AG09309 (cell line): ENCODE measurements at places on chromosomes 2 and 18.

DNA sequence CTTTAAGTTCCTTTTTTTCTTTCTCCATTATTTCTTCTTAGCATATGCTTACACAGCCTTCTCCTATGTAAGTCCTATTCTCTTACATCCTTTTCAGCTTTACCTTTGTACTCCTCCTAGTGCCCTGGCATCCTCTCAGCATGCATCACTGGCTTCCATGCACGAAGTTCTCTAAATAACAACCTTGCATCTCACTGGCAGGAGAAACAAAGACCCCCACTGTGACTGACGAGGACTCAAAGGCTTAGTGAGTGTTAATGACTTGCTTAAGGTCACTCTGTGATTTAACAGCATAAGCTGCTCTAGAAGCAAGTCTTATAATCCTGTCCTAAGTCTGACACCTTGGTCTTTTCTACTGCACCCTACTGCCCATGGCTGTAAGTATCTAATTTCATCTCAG is 1236.0 kb upstream of the CELF4 start:
- DNase-seq: no peak

DNA sequence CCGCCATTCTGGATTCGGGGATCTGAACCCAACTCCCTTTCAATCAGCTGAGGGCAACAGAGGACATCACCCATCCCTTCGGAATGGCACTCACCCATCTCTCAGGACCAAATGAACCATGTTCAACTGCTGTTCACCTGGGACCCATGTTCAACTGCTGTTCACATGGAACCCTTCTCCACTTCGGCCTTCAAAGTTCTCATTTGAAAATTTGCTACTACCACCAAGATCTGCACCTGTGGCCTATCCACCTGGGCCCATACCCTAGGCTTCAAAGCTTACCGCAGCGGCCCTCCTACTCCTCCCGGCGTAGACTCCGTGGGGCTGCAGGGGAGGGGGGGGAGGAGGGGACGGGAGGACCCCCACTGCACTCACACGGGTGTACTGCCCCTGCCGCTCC is 119.2 kb upstream of the ANKRD30BL start:
- no peak for DNase-seq

DNA sequence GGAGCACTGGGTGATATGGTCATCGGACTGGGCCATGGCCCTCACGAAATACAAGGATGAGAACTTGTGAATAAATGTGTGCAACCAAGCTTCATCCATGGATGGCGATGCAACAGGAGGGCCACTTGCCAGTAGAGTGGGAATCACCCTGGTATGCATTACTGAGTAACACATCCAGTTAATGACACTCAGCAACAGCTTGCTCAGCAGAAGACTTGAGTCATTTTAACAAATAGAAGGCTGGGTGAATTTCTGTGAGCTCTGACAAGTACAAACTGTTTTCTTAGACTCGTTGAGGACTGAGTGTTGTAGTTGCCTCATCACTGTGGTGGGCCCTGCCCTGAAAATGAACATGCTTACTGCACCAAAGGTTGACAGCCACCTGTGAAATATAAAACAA is 221.6 kb downstream of the NCKAP5 start:
- DNase-seq: peak; percentile 78

DNA sequence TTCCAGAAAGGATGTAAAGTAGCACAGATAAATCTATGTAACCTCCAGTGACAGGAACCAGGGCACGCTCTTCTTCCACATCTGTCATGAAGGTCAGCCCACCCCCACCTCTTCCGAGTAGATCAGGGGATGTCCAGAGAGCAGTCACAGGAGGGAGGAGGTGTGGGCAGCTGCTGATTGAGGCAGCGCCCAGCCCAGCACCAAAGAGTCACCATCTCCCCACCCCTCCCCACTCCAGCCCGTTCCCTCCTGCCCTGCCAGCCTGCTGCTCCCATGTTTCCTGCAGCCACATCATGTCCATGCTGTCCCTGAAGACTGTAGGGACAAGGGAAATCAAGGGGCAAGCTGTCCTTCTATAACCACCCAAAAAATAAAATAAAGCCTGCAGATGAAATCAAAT is 269.8 kb downstream of the BCL11A start:
- no peak for DNase-seq

- DNase-seq: no peak
Measured at GRCh38 chr2:29351248-29351647, 236.0 kb downstream of the CLIP4 start.

DNA sequence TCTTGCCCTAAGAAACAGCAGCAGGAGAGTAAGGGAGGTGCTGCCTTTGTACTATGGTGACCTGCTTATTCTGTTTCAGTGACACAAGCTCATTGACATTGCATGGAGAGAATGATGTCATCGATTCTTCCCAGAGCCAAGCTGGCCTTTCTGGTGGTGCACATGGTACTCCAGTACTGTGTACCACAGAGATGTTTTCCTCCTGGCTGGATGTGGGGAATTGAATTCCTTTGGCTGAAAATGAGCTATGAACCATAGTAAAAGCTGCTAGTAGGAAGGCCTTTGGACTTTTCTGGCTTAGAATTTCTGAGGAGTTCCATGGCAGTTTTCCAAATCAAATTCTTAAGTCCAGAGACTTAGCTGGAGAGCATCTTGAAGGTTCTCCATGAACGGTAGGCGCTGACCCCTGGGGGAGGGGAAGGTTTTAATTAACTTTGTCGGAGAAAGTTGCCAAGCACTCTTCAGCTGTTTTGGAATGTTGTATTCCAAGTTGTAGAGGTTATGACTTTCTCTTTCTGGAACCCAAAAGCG is 17.1 kb upstream of the B3GNT2 start:
- DNase-seq: peak; percentile 20

- DNase-seq: no peak
Measured at GRCh38 chr2:26519396-26520147, 41.6 kb upstream of the OTOF start.

DNA sequence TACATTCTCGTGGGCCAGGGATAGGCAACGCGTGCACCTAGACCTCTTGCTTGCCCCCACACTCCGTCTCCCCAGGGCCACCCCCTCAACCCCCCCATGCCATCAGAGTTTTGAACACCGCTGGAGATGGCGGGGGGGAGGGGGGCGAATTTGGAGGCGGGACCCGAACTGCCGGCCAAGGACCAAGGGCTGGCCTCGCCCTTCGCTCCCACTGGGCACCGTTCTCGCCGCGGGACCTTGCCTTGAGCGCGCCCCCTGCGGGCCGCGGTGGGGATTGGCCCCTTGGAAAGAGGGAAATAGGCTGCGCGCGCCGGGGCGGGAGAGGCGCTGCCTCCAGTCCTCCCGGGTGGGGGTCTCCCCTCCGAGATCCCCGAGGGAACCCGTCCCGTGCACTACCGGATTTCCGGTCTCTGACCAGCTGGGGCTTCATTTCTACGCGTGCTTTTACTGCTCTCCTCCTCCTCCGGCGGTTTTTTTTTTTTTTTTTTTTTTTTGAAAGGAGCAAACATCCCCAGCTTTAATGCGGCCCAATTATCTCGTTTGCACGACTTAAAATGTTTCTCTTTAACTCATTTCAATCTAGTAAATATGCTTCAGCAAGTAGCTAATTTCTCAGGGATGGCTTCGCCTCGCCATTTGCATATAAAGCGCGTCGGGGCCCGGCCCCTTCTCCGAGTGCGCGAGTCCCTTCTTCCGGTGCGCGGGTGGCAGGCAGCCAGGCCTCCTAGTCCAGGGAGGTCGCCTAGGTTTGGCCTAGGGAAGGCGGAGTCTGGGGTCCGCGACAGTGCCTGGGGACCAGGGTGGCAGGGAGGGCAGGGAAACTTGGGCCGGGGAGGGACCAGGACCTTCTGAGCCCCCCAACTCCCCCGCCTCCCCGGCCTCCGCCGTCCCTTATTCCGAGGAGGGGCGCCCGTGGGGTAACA is 10.0 kb upstream of the GBX2 start:
- no peak for DNase-seq

- DNase-seq: no peak
Measured at GRCh38 chr18:26051843-26052242, 38.6 kb downstream of the SS18 start.

DNA sequence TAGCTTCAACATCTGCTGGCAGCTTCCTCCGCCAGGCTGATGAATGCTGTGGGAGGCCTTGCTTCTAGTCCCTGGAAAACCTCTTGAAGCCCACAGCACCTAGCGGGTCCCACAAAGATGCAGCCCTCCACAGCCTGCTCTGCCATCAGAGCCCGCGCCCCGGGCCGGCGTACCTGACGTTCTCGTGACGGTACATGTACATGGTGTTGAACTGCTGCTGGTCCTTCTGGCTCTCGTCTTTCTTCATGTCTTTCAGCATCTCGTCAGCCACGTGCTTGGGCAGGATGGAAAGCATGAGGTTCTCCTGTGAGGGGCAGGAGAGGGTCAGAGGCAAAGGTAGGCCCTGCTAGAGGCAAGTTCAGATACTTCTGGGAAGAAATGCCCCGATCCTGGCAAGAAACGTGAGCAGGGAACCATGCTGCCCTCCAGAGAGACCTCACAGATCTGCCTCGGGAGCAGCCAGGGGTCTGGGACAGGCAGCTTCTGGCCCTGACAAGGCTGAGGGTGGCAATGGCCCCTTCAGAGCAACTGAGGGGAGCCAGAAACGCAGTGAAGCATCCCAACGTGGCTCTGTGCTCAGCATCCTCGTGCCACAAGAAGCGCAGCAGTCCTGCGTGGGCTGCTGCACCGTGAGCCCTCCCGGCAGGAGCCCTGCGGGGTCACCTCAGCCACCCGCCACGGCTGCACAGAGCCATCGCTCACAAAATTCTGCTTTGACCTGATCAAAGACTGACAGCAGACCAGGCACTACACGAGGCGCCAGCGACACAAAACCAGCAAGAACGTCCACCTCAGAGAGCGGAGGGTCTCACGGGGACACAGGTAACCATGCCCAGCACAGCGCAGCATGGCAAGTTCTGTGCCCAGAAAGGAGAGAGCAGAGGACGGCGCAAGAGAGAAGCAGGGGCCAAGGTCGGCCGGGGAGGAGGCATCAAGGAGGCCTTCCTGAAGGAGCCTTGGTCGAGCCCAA is 49.1 kb downstream of the CENPO start:
- DNase-seq: no peak

DNA sequence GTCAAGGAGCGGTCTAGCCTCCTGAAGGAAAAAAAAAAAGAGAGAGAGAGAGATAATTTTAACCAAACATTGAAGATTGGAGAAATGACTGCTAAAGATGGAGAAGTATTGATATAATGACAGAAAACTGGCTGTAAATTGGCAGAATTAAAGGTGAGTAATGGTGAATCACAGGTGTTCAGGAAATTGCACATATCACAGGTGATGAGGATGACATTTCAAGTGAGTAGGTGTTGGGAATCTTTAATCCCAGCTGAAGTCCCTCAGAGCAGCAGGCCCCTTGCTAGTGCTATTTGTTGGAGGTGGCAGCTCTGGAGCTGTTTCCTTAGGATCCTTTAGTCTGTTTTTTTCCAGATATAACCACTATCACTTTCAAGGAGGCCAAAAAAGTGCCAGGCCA is 678.4 kb upstream of the VRK2 start:
- DNase-seq: no peak

GRCh38 chr2:47360927-47361326 is 42.0 kb upstream of the MSH2 start:
- DNase-seq: peak; percentile 61

- no peak for DNase-seq
Measured at GRCh38 chr18:48879008-48879431, 71.7 kb downstream of the SMAD7 start.

GRCh38 chr2:25076749-25077148 is 34.9 kb downstream of the EFR3B start:
- no peak for DNase-seq

GRCh38 chr2:30588994-30589393 is 141.9 kb downstream of the LCLAT1 start:
- DNase-seq: no peak

DNA sequence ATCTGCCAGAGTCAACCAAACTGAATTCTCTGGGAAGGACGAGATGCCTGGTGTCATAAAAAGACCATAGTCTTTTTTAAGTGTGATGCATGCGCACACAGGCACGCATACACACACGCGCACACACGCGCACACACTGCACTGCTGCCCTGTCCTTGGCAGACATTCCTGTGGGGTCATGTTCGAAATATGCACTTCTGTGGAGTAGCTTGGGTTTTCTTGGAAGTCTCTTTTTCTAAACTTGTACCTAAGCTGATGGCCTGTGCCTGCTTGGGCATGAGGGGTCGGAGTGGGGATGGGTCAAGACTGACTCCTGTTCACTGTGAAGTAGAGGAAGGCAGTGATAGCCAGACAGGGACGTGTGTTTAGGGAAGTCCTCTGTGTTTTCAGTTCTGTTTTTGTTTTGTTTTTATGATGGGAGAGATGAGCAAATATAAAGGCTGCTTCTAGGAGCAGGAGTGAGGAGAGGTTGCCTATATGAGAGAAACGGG is 4.0 kb upstream of the RMC1 start:
- DNase-seq: no peak

GRCh38 chr2:224258059-224258458 is 143.8 kb downstream of the FAM124B start:
- no peak for DNase-seq
